ENCODE measurements at places on chromosomes 1 and 21.

DNA sequence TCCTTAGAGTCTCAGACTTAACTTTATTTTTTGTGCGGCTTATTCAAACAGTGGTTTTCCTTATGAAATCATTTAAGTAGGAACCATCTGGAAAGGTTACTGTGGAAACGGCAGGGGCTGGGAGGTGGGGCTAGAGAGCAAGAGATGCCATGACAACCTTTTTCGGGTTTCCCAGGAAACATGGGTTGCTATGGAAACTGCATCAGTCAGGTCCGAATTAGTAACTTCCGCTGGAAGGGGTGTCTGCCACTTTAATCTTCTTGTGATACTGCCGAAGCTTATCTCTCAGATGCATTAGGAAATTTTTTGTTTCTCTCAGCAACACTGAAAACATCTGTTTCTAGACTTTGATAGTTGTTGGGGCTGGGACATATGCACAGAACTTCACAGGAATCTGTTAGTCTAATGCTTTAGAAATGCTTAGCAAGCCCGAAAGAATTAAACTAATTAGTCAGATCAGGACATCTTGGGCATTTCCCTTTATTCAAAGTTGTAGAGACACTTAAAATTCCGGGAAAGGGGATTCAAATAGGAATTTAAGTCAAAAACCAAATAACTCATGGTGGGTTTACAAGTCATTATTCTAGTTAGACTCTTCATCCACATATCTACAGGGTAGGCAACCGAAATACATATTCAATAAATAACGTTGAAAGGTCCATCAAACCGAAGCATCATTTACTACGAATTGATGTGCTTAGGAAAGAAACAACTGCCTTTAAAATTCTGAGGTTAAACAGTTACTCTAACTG lies 2.6 kb downstream of the KCNA3 start:
- DNase-seq = no peak

DNA sequence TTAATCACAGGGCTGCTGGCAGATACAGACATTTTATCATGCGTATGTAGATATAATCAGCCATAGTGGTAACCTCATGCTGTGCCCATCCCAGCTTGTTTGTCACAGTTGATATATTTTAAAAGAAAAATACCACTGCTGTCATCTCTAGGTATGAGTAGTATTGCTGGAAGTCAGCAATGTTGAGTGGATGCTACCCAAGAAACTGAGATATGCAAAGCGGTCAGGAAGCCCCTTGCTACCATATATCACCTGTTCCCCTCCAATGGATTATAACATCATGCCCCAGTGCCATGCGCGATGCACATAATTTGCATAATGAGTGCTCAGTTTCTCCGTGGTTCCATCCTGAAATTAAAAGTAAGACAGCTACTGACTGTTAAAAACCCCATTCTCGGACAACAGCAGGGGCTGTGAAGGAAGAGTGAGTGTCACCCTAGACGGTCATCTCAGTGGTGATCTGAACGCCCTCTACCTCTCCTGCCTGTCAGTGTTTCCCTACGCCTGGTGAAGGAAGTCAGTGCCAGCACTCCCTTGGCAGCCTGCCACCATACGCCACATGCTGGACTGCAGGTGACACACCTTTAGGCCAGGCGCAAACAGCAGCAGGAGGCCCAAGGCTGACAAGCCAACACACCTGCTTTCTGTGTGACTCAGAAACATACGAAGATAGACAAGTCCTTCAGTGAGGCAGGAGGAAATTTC lies 2.7 kb downstream of the IL10RB start:
- no peak for DNase-seq

DNA sequence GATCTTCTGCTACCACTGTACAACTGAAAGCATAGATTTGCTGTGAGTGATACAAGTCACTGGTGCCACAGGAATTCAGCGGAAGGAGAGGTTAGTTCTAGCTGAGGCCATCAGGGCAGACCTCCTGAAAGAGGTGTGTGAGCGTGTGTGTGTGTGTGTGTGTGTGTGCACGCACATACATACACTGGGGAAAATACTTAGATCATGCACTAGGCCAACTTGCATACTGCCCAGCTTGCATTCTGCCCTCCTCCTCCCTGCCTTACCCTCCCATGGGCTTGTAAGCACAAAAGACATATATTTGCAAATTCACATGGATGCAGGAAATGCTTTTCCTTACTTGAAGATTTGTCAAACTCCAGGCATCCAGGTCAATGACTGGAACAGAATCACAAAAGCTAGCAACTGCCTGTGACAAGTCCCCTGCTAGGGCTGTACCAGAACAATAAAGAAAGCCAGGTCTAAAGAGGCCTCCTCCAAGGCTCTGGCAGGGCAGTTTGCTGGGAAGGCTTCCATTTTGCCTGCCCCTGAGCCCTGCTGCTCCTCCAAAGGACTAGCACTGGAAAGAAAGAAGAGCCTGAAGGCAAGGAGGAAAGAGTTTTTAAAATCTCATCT lies 23.2 kb downstream of the PLEKHA6 start:
- DNase-seq = no peak

DNA sequence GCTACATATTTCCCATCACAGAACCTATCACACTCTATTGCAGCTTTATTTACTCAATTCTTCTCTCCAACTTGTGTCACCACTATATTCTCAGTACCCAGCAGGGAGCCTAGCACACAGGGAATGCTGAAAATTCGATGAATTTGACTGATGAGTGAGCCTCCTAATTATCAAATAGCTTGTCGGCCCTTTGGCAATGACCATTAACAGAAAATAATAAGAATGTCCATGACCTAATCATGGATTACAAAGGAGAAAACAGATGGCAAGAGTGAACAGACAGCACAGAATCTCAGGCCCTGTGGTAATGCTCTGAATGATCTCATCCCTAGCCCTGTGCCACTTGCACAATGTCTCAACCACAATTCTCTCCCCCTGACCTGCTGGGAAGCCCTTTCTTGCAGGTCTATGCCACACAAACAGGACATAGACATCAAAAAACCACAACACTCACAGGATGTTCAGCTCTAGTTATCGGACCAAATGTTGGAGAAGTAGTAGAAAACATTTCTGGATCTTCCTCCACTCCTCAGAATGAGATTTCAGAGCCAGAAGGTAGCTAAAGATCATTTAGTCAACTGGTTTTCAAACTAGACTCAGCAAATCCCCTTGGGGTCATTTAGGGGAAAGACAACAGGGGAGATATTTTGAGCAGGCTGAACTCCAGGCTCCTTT lies 68.4 kb downstream of the LUZP1 start:
- no peak for DNase-seq

DNA sequence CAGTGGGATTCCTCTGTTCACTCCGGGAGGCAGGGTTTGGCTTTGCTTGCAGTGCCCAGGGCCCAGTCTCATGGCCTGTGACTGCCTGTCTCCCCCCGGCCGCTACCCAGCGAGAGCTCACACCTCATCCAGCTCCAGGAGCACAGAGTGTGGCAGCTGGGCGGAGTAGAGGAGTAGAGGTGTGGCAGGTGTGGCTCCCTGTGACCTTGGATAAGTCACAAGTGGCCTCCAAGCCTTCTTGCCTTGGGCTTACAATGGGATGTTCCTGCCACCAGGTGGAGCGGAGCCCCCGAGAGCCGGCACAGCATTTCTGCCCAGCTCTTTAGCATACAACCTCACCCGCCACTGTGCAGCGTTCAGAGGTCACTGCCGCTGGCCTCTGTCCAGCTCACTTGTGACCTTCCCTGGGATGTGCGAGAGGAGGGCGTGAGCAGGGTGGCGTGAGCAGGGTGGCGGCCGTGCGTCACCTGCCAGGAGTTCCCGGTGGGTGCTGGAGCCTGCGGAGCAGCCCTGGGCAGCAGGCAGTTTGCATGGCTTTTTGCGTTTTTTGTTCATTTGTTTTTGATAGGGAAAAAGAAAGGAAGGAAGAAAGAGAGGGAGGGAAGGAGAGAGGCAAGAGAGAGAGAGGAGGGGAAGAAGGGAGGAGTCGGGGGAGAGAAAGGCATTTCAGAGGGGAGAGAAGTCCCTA lies 42.4 kb downstream of the CRYAA start:
- peak; percentile 79 for DNase-seq

GRCh38 chr21:45365608-45366241 lies 39.2 kb upstream of the COL18A1 start:
- DNase-seq = peak; percentile 61

GRCh38 chr1:60621368-60621851 lies 461.0 kb upstream of the NFIA start:
- no peak for DNase-seq

DNA sequence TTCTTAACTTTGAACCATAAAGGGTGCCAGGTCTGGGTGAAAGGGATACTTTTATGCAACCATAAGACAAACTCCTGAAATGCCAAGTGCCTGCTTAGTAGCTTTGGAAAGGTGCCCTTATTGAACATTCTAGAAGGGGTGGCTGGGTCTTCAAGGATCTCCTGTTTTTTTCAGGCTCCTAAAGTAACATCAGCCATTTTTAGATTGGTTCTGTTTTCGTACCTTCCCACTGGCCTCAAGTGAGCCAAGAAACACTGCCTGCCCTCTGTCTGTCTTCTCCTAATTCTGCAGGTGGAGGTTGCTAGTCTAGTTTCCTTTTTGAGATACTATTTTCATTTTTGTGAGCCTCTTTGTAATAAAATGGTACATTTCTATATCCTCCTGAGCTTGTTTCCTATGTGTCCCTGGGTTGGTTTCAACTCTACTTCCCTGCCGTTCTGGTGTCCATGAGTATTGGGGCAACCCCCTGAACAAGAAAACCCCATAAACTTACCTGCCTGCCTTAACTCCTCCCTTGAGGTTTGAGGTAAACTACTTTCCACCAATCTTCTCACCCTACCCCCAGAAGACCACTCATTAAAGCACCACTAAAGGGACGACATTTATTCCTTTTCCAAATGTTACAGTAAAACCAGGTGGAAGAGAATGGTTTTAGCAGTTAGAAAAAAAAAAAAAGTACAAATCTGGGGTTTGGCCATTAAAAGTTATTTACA lies 2.6 kb downstream of the MARCKSL1 start:
- no peak for DNase-seq

DNA sequence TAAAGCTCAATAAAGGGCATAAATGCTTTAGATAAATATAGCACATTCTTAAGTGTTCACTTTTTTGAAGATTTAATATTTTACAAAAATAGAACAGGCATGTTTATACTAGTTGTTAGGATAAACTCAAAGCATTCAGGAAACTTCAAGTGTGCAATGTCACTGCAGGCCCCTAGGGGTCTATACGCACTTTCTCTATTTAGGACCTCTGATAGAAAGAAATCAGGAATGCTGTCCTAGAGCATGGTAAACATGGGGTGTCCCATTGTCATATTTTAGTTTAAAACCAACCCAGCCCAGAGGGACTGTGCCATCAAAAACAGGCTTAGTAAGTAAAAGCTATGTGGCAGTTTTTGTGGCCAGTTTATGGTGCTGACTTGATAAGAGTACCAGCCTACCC lies 102.2 kb downstream of the BARHL2 start:
- no peak for DNase-seq

DNA sequence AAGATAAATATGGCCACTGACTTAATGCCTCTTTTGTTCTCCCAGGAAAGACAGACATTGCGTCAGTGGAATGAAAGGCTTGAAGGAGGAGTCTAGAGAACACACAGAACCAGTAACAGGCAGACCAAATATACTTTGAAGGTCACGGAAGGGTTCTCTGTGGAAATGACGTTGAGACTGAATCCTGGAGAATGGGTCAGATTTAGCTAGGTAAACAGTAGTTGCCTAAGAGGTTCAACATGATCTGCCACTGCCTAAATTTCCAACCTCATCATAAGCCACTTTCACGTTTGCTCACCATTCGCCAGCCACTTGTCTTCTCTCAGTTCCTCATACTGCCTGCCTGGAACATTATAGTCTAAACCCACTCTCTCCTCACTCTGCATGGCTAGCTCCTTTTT lies 20.5 kb downstream of the PLA2G4A start:
- DNase-seq = peak; percentile 4

- no peak for DNase-seq
These were observed 409.1 kb downstream of the SETD4 start for GRCh38 chr21:35651196-35651595.

GRCh38 chr1:6777813-6778212 lies 7.4 kb upstream of the CAMTA1 start:
- DNase-seq = no peak

DNA sequence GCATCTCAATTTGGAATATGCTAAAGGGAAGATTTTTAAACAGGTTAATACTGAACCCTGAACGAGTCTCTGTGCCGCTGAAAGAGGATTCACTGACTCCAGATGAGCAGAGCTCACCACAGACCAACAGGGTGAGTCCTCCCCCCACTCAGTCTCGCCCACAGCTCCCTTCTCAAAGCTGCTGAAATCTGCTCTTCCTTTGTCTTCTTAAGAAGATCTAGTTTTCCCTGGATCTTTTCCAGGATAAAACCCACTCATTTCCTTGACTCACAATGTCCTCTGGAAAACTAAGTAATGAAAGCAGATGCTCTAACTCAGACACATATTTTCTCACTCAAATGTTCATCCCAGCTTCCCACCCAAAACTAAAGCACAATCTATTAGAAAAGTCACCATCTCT lies 447.0 kb upstream of the PKN2 start:
- DNase-seq = no peak

DNA sequence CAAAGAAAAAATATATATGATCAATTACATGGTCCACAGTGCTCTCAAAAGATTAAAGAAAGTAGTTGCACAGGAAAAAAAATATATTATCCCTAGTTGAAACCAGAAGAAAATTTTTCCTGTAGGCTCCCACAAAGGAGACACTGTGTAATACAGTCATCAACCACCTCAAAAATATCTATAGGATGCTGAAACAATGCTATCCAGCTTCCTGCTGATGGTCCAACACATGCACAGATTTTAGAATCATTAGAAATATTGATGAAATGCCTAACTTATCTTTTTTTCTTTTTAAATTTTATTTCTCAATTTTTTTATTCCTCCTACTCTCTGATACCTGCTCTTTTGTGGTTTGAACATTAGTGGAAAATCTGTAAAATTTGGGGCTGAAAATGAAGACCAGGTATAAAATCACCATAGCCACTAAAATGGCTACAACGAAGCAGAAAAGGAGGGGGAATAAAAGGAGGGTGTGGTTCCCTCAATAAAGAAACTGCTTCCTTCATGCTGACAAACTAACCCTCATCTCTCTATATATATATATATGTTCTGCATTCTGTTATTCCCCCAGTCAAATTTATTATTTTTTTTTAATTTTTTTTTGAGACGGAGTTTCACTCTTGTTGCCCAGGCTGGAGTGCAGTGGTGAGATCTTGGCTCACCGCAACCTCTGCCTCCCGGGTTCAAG lies 28.3 kb upstream of the FBXO28 start:
- no peak for DNase-seq

DNA sequence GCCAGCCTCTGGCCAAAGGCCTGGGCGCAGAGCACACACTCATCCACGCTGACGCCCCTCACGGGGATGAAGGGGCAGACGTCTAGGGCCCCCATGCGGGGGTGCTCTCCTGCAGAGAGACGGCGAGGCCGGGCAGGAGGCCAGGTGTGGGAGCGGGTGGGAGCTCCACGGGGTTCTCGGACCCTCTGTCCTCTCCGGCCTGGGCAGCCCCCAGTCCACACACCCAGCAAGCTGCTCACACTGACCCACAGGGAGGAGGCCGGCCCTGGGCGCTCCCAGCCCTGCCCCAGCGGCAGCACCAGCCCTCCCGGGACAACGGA lies 2.5 kb downstream of the FTCD start:
- no peak for DNase-seq

All from HuH-7.5 (cell line).